H4 (cell line): ENCODE measurements at places on chromosomes 3 and 15.

- peak; percentile 96 for DNase-seq
These were observed 7.3 kb upstream of the HEG1 start for GRCh38 chr3:125062904-125063618.

DNA sequence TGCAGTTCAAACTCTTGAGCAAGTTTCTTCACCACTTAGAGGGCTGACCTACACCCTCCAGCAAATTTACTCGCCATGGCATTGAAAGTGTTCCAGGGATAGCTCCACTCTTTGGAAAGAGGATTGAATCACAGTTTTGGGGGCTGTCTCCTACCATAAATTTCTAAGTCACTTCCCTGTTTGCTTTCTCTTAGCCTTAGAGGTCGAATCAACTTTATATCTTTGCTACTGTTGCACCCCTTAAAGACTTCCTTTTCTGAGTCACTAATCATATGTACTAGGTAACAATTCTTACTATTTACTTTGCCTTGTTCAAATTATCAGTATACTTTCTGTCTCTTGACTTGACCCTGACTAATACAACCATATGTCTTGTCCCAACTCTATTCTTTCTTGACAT, 1151.8 kb upstream of the ALCAM start:
- DNase-seq: no peak

DNA sequence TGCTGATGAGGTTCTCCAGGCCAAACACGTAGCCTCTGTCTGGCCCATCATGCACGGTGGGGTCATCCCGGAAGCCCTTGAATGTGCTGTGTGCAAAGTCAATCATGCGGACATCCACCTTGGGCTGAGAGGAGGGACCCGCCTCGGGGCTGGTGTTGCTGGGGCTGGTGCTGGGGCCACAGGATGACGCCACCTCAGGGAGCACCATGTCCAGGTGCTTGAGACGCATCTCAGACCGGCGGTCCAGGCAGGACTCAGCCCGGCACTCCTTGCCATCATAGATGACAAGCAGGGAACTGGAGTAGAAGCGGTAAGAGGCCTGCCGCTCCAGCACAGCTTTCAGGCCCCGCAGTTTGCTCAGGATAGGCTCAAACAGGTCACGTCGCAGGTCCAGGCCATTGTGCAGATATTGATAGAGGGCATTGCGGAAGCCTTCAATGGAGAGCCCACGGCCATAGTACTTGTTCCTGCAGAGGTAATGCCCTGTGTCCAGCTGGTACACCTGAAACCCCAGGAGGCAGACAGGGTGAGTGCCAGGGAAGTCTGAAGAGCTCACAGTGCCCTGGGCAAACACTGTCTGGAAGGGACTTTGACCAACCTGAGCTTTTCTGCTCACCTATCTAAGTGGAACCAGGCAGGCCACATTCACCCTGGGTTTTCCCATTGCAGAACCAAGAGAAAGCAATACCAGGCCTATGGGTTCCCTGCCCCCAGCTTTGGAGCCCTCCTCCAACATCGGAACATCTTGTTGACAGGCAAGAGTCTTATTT, 3.6 kb upstream of the GMPPB start:
- DNase-seq: no peak

- DNase-seq: no peak
These were observed 1.5 kb upstream of the VIPR1 start for GRCh38 chr3:42500909-42501308.

DNA sequence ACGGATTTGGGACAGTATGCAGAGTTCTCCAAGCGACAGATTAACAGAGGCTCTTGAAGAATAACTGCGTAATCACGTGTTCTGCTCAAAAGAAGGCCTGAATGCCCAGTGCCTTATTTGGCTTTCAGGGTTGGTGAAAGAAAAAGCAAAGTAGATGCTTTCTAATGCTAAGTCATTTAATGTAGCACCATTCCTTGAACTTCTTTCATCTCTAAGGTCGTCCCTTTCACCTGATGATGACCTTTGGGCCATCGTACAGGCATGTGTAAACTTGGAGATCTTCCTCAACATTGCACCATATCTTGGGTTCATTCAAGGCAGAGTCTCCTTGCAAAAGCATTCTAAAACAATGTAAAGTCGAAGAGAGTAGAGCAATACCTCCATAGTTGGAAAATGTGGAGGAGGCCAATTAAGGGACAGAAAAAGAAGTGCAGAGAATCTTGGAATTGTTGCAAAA, 48.9 kb downstream of the TMEM44 start:
- DNase-seq: no peak

DNA sequence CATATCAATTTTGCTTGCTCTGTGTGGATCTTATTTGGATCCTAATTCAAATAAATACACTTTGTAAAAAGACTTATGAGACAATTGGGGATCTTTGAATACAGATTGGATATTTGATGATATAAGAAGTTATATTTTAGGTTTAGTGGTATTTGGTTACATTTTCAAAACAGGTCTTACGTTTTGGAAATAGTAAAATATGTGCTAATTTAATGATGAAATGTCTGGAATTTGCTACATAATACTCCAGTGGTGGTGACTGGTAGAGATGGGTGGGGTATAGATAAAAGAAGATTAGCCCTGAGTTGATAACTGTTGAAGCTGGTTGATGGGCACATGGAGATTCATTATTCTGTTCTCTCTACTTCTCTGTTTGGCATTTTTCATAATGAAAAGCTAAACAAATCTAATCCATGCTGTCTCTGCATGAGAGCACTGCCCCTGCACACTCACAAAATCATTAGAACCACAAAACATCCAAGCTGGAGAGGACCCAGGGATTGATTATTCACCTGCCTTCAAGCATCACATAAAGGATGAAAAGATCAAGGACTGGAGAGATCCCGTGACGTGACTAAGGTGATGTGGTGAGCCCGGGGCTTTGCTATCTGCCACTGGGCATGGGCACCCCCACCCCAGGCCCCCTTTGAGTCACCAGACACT, 58.9 kb downstream of the TLE3 start:
- DNase-seq: no peak
